Stimulated activated CD4-positive, alpha-beta T cell treated with anti-CD3 and anti-CD28 coated beads, Interleukin-4, amount 100 ng/mL, for 48 hours (primary cell): ENCODE measurements at places on chromosomes 5 and 9.

DNA sequence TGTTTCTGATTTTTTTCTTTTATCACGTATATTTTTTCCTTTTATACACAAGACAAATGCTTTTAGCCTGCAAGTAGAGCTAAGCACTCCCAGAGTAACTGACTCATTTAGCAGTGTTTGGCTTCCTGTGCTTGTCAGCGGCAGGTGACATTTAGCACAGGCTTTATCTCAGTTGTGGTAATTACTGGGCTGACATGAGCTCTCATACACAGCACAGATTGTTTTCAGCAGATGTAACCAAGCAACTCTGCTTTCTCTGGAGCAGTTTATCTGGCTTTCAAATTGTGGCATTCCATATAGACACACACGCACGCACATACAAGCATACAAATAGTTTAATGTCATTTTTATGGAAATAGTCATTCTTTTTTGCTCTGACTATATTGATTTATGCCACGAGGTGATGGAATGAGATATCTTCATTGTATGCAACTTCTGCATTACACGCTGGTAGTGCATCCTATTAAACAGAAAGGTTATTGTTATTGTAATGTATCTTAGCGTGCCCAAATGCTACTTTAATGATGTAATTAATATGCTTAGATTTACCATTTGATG, 379.0 kb upstream of the GRAMD2B start:
- no peak for DNase-seq

DNA sequence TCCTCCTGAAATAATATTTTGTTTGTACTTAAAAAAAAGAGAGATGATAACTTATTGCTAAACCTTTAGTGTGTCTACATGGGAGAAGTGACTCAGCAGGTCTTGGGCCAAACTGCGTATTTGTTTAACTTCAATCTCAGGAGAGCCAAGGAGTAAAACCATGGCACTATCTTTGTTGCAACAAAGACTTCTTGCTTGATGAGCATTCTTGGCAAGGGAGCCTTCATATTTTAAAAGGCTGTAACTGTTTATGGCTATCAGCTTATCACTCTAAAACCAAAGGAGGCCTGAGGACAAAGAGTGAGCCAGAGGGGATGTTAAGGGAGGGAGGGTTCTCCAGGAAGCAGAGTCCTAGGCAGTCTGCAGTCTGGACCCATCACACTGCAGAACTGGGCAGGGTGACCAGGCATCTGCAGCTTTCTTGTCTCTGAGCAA, 216.2 kb upstream of the S1PR3 start:
- no peak for DNase-seq

GRCh38 chr9:132505991-132506655, 76.3 kb upstream of the BARHL1 start:
- DNase-seq: no peak

DNA sequence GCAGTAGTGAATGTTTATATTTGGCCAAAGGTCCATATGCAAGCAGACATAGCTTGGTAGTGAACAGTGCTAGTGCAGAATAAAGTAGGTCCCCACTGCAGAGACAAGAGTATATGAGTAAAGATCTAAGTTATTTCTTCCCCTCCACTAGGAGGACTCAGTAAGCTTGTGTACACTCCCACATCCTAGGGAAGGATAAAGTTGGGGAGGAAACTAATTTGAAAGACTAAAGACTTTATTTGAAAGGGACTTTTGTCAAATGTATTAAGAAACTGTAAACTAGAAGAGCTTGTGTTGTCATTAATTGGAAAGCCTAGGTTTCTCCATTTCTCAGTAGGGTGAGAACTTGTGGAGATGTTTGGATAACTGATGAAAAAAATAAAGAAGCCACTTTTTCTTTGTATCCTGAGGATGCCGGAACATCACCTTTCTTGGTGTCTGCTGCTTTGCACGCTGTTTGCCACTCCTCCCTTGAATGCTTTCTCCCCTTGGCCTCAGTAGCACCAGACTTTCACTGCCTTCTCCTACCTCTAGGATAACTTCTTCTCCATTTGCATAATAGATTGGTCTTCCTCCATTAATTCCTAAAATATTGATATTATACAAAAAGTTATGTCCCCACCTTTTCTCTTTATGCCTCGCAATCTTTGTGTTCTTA, 329.0 kb downstream of the PARP8 start:
- DNase-seq: no peak

- no peak for DNase-seq
Measured at GRCh38 chr5:67031692-67032091, 164.9 kb downstream of the CD180 start.

- no peak for DNase-seq
Measured at GRCh38 chr9:87880683-87881082, 2.0 kb upstream of the SPATA31E1 start.

GRCh38 chr9:93180938-93181337, 3.0 kb upstream of the WNK2 start:
- no peak for DNase-seq

- no peak for DNase-seq
Measured at GRCh38 chr5:153756540-153756939, 266.1 kb downstream of the GRIA1 start.

- no peak for DNase-seq
Measured at GRCh38 chr9:129454467-129455067, 166.3 kb downstream of the C9orf50 start.

GRCh38 chr5:85556464-85556863, 1061.3 kb upstream of the COX7C start:
- DNase-seq: no peak

DNA sequence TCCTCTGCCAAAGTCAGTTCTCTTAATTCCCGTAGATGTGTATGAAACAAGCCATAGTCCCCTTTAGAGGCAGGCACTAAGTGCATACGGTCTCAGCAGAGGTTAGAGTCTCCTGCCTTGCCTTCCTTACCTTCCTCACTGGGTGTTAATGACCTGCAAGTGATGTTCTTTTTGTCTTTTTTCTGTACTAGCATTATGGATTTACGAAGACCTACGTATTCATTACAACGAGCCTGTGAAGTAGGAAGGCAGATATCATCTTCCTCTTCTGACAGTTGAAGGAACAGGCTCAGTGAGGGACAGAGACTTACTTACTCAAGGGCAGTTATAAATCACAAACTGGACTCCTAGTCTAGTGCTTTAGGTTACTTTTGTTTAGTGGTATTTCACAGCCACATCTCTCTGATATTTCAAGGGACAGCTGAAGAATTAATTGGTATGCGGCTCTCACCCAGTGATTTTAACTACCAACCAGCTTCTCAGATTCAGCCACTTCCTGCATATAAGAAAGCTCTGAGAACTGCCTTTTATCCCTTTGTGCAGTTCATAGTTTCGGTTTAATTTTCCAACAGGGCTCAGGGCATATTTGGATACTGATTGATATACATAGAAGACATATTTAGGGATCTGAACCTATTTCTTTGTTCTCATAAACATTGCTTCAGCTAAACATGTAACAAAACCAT, 85.1 kb upstream of the CKMT2 start:
- DNase-seq: no peak

- no peak for DNase-seq
Measured at GRCh38 chr5:148511810-148512347, 128.1 kb downstream of the FBXO38 start.

- DNase-seq: no peak
Measured at GRCh38 chr9:118529210-118529609, 825.0 kb downstream of the TLR4 start.

- no peak for DNase-seq
Measured at GRCh38 chr5:34587355-34588241, 68.5 kb upstream of the RAI14 start.

DNA sequence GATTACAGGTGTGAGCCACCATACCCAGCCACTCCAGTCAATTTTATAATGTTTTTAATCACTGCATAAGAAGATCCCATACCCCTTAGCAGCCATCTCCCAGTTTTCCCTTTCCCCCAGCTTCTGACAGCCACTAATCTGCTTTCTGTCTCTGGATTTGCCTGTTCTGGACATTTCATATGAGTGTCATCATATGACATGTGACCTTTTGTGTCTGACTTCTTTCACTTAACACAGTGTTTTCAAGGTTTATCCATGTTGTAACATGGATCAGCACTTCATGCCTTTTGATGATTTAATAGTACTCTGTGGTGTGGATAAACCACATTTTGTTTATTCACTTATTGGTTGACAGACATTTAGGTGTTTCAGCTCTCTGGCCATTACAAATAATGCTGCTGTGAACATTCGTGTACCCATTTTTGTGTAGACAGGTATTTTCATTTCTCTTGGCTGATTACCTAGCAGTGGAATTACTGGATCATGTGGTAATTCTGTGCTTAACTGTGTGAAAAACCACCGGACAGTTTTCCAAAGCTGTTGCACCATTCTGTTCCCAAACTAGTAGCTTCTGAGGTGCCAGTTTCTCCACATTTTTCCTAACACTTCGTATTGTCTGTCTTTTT, 8.6 kb downstream of the SUSD3 start:
- no peak for DNase-seq

DNA sequence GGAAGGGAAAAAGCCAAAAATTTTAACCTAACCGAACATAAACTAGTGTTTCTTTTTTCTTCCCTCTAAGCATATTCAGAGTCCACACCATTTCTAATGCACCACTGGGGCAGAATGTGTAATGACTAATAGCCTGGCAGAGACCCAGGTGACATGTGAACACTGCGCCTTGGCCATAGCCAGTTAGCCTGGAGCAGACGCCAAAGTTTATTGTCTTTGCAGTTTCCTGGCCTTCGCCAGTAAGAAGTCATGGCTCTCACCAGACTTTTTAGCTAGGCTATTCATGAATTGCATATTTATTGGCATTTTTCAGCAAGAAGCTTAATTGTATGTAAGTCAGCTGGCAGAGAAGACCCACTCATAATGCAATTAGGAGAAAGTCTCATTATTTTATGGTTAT, 182.8 kb upstream of the SLC27A6 start:
- no peak for DNase-seq

DNA sequence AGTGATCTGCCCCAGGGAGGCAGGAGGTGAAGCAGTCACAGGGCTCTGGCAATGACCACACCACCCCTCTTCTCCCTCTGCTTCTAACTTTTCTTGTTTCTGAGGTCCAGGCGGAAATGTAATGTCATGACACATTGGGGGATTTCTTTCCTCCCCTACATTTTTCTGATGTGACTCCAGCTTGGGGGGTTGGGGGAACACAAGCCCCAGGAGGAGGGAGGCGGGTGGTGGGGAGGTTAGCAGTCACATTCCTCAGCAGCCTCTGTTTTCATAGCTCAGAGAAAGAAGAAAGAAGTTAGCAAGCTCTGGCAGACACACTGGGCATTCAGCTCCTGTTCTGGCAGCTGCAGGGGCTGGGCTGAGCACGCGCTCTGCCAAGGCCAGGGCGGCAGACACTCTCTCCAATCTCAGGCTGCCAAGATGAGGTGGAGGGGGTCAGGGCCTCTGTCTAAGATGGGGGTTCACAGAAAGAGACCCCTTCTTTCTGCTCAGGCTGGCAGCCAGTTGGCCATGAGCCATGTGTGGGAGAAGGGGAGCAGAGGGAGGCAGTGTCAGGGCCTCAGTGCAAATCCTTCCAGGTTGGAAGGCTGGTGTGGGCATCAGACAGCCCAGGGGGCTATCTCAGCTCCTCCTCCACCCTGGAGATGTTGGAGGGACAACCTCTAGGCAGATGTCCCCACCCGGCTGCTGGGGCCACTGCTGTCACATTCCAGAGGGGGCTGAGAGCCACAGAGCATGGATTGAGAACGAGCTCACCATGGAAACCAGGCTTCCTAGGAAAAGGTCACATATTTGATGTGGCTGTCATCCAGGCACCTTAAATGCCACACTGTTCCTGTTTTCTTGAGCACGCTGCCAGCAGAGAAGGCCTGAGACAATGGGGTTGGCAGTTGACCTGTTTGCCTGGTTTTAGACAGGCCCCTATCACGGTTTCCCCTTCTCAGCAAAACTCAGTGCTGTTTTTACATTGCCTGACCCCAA, 20.1 kb upstream of the PFDN1 start:
- no peak for DNase-seq

GRCh38 chr5:310941-311434, 10.5 kb upstream of the AHRR start:
- no peak for DNase-seq

- no peak for DNase-seq
Measured at GRCh38 chr9:16884373-16884772, 13.9 kb upstream of the BNC2 start.

GRCh38 chr9:91773156-91773555, 176.9 kb downstream of the ROR2 start:
- DNase-seq: no peak

DNA sequence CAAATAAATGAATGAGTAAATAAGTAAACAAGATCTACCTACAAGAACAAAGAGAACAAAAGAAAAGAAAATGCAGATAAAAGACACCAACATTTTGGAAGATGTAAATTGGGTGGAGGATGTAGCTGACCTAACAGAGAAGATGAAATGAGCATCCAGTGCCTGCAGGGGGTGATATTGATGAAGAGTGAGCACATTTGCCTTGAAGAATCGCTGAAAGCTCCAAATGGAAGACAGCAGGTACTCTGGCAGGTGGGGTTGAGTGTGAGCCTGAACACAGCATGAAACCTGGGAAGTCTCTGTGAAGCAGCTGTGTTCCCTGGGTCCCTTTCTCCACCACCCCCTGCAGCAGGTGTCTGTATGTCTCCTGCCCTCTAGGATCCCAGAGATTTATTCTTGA, 125.6 kb downstream of the NXNL2 start:
- no peak for DNase-seq
